ENCODE measurements at places on chromosomes 4 and X.

DNA sequence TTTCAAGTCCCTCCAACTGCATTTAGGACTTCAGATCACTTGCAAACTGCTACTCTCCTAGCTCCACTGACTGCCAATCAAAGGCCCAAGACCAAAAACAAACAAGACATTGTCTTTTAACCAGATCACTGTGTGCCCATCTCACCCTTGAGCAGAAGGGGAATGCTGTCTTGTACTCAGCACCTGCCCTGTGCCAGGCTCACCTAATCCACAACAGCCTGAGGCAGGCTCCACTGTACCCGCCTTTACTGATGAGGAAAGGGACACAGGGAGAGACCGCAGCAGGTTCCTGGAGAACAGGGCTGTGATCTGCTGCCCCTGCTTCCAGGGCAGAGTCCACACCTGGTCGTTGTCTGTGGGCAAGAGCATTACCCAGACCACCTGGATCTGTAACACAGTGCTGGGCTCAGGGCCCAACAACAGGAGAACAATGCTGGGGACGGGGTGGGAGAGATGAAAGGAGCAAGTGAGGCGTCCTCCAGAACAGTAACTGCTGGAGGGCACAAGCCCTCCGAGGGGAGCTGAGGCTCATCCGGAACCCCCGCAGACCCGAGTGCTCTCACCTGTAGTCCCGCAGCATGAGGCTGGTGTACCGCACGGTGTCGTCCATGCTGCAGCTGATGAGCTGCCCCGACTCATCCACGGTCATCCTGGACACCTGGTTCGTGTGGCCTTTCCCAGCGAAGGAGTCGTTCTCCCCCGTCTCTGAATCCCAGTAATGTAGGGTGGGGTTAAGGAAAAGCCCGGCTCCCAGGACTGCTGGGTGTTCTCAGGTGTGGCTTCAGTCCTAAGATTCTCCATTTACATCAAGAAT lies 33.9 kb downstream of the WDR1 start:
- no peak for DNase-seq

DNA sequence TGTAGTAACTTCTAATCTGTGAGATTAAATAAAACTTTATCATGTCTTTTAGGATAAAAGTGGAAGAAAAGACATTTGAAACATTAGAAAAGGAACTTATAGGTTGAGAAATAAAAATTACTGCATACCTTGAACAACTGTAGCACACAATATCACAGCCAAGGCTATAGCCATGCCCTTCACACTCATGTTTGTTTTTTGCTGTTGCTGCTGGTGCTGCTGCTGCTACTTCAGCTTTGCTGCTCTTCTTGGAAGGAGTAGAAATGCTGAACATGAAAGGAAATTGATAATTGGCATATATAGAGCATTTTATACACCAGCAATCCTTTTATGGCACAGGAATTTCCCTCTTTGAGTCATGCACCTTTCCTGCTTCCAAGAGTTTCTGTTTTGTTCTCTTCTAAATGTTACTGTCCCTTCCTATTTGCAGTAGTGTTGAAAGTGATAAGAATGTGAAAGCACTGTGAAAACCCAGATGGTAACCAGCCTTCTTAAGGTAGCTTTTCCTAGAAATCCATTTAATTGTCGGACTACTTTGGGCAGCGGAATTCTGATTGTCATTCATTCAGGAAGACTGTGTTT lies at the start of gene CXCL11:
Gene CXCL11 (minus strand): TSS at position 272 of the 582 bp plus-strand sequence. CDS start 83 bp downstream, at position 189.
- no peak for DNase-seq

DNA sequence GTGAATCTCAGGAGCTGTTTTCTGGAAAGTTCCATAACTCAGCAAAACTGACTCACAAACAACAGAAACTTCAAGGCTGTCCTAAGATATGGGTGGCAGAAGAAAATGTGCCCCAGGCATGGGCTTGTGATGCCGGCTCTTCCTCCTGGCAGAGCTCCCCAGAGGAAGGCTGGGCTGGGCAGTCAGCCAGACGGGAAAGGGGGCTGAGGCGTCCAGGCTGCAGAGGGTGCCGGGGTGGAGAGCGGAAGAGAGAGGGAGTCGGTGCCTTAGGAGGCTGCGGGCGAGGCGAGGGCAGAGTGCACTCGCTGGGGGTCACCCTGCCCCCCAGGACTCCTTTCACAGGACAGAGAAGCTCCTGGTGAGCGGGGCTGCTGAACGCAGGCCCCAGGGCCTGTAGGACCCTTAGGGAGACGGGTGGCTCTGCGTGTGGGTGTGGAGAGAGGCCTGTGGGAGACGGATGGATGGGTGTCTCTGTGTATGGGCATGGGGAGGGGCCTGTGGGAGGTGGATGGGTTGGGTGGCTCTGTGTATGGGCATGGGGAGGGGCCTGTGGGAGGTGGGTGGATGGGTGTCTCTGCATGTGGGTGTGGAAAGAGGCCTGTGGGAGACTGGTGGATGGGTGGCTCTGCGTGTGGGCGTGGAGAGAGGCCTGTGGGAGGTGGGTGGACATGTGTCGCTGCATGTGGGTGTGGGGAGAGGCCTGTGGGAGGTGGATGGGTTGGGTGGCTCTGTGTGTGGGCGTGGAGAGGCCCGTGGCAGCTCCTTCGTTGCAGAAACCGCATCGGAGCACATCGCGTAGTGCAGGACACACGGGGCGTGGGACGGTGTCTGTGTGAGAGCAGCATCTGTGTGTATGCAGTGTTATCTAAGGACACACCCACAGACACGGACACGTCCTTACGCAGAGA lies 15.9 kb downstream of the PCGF3 start:
- no peak for DNase-seq

DNA sequence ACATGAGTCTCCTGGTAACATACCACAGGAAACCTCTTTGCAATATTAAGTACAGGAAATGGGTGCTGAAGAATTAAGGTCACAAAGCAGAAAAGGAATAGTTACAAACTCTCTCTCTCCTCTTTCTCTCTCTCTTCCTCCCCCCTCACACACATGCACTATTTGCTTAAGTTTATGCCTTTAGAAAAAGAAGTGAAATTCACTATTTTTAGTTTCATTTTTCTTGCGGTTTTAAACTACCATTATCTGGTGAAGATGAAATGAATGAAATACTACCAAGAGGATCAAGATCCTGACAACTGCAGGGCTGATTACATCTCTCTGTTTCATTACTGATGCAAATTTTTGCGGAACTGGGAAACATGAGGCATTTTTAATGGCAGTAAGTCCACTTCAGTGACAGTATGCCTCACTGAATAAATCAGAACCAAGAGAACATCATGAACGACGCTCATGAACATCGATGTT lies 64.3 kb upstream of the FTHL17 start:
- DNase-seq, result no peak

DNA sequence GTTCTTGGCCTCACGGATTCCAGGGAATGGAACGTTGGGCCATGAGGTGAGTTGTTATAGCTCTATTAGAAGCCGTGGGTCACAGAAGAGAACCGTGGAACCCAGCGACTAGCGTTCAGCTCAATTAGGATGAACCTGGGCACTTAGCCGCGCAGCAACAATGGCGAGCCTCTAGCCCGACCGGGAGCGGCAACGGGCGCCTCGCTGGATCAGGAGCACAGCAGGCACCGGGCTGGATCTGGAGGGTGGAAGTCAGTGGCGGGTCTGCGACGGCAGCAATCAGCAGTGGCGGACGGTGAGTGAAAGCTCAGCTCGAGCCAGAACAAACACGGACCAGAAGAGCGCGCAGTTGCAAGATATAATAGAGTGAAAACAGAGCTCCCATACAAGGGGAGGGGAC lies 34.2 kb downstream of the AGA start:
- no peak for DNase-seq

- no peak for DNase-seq
Measured at GRCh38 chrX:65241059-65241721, 264.9 kb upstream of the ZC4H2 start.

DNA sequence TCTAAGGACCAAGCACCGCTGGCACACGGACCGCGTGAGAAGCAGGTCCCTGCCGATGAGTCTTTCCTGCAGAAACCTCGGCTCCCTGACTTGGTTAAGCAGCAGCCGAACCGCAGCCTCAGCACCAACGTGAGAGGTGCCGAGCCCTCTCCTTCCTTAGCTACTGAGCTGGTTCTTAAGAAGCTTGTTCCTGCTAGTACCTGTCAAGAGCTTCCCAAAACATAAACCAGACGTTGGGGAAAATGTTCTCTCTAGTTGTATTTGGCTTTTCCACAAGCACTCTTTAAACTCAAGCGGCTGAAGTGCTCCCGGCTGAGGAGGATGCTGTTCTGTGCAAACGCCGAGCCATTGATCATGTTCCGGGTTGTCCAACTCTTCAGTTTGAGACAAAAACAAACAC lies 29.3 kb upstream of the TLR3 start:
- no peak for DNase-seq
